ENCODE measurements at places on chromosomes 7 and 10.

DNA sequence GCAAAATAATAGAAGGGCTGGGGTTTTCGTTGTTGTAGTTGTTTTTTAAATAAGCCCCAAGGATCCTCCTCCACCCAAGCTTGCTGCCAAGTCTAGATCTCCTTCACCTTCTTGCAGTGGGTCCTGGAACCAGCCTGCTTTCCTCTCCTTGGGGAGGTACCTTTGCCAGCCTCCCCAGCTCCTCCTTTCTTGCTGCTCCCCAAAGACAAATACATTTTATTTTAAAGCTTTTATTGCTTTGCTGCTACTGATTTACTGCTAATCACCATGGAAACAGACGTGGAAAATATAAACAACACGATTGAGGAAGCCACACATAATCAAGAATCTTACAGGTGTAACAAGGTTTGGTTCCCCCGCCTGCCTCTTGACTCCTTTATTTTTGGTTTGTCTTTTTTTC is 17.4 kb upstream of the SLF2 start:
- no peak for DNase-seq

DNA sequence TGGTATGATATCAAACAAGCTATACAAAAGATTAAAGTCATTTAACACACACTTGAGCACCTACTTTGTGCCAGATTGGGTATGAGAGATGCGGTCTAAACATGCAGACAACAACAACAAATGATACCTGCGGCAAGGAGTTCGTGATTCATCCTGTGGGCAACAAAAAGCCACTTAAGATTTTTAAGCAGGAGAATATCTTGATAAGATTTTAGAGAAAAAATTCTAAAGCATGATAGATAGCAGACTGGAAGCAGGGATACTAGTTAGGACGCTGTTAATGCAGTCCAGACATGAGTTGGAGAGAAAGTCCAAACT is 1.6 kb upstream of the KBTBD2 start:
- no peak for DNase-seq

GRCh38 chr10:22372917-22373316 is 27.6 kb downstream of the SPAG6 start:
- peak; percentile 39 for DNase-seq

DNA sequence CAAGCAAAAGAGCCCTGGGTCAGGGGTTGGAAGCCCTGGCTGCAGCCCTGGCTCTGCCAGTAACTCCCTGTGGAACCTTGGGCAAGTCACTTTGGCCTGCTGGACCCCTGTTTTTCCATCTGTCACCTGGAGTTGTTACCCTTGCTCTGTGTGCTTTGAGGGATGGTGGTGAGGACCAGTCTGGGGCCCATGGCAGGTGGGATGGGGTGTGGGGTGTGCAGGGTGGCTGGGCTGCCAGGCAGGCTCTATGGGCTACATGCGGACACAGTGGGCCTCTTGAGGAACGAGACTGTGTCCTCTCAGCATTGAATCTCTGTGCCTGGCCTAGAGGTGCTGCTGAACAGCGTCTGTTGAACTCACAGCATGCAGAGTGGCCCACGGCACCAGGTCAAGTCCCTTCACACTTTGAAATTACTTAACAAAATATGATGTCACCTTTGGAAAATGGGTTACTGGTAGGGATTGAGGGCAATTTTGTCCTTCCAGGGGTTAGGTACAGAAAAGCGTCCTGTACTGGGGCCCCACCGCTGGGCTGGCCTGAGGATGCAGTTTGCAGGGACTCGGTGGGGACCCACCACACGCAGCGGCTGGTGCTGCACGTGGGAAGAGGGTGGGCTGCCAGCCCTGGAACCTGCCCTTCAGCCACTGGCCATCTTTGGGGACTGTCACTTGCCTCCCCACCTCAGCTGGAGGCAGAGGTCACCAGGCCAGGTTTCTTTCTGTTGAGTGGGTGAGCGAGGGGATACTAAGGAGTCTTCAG is 45.3 kb downstream of the PRF1 start:
- peak; percentile 4 for DNase-seq

DNA sequence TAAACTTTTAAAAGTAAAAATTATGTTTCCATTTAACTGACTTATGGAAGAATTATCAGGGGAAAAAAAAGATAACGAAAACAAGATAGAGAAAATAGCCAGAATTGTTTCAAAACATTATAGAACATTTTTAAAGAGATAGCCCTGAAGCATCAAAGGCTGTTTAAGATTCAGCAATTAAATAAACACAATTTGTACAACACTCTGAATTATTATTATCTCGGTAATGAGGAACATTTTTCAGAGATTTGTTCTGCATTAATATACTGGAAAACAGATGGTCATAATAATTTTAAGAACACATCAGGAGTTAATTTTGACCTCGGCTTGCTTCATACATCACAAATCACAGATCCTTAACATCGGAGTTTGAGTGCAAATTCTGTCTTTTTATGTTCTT is 643.8 kb downstream of the SORCS1 start:
- no peak for DNase-seq

DNA sequence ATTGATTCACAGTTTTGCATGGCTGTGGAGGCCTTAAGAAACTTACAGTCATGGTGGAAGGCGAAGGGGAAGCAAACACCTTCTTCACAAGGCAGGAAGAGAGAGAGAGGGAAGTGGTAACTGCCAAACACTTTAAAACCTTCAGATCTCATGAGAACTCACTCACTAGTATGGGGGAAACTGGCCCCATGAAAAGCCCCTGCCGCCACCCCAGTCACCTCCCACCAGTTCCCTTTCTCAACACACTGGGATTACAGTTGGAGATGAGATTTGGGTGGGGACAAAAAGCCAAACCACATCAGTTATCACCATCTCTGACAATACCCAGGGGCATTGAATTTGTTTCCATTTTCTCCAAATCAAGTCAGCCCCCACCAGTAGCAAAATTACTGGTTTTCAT is 740.4 kb downstream of the GATA3 start:
- no peak for DNase-seq

Data from right cardiac atrium (tissue), 5 donors.